ENCODE measurements at places on chromosomes 7 and 10. TPM values are rescaled to one million over a fixed set of nuclear protein-coding genes. Genes with fewer than 3 reads are reported as not detected.

The FXYD4 gene
- not detected for total RNA-seq

The GPR37 gene
- not detected for total RNA-seq

The PTF1A gene
- not detected for total RNA-seq

The GRM3 gene
- total RNA-seq: not detected

The COL28A1 gene
- total RNA-seq: not detected

The HSPB1 gene
- 26.3 TPM for total RNA-seq

GRCh38 chr10:6569259-6569658 lies 10.8 kb downstream of the PRKCQ start:
- no peak overlapping the region for H3K4me3 ChIP-seq
- no peak overlapping the region for H3K27ac ChIP-seq
- no peak for DNase-seq

DNA sequence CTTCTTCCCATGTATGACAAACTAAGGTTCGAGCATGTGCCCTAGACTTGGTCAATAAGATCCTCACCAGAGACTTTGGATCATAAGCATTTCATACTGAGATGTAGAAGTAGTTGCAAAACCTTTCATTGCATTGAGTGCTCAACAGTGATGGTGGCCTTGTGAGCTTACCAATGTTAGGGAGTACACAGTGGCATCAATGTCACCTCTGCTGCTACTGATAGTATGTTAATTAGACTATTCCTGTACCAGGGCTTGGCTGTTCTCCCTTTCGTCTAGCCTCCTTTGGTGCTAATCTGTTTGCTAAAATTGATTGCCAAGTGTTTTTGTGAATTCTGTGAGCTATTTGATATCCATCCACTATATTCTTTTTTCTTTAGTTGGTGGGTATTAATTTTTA lies 264.5 kb upstream of the SEMA3C start:
- no peak overlapping the region for H3K4me3 ChIP-seq
- H3K36me3 ChIP-seq: no peaks in the 10 kb centered on the region
- no peak overlapping the region for H3K27ac ChIP-seq
- no peak for DNase-seq
- no peaks in the 10 kb centered on the region for H3K4me1 ChIP-seq
- no peaks in the 10 kb centered on the region for H3K27me3 ChIP-seq

DNA sequence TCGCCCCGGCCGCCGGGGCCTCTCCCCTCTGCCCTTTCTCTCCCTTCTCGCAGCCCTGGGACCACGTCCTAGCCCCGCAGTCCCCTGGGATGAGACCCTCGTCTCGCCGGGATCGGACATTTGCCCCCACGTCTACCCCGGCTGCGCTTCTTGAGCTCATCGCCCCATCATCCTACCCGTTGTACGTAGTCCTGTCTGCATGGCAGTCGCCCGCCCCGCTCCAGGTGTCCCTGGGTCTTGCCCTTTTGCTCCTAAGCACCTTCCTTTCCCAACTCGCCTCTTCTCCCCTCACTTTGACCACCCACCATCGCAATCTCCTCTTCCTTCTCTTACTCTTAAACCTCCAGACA lies 582 bp downstream of the TPST1 start:
- H3K4me3 ChIP-seq: peak overlapping the region; percentile 49
- H3K27ac ChIP-seq: peak overlapping the region; percentile 60
- H3K36me3 ChIP-seq: no peaks in the 10 kb centered on the region
- DNase-seq: no peak
- no peaks in the 10 kb centered on the region for H3K4me1 ChIP-seq

GRCh38 chr7:155412416-155413253 lies 45.3 kb upstream of the EN2 start:
- H3K4me3 ChIP-seq: no peak overlapping the region
- H3K27ac ChIP-seq: no peak overlapping the region
- no peaks in the 10 kb centered on the region for H3K36me3 ChIP-seq

DNA sequence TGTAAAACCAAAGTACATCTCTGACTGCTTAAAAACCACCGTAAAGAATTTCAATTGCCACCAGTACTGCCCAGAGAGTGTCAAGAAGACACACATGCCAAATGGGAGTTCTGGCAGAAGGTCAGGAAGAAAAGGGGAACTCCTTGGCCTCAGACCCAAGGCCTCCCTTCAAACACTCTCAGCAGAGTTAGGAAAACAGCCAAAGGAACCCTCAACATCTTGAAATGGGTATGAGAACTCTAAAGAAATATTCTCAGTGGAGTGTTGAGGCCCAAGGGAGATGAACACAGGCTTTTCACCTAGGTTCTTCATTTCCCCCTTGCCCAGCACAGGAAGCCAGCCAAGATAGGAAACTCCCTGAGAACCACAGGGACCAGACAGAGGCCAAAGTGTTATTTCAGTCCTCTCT lies 96.1 kb upstream of the ASAH2 start:
- no peaks in the 10 kb centered on the region for H3K27me3 ChIP-seq
- H3K4me1 ChIP-seq: no peaks in the 10 kb centered on the region
- DNase-seq: no peak
- no peaks in the 10 kb centered on the region for H3K36me3 ChIP-seq
- no peak overlapping the region for H3K27ac ChIP-seq

- peaks cover 55% of the 10 kb centered on the region for H3K4me1 ChIP-seq
- DNase-seq: no peak
- peak overlapping the region; percentile 86 for H3K27ac ChIP-seq
- H3K36me3 ChIP-seq: no peaks in the 10 kb centered on the region
Measured at GRCh38 chr10:46270086-46270811, 16.5 kb upstream of the ANTXRL start.

DNA sequence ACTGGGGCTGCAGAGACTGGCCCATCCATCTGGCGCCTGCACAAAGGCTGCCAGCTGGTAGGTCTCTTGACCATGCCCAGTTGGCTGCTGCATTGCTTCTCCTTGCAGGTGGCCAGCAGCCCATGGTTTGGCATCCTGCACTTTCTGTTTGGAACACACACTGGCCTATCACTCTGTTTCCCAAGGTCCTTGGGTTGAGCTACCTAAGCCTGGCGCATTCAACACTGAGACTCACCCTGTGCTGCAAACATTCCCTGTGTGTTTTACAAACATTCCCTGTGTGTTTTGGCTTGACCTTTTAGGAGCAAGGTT lies 55.5 kb downstream of the TACR2 start:
- H3K4me1 ChIP-seq: peaks cover 12% of the 10 kb centered on the region
- H3K4me3 ChIP-seq: no peak overlapping the region
- no peaks in the 10 kb centered on the region for H3K27me3 ChIP-seq
- peak overlapping the region; percentile 57 for H3K27ac ChIP-seq
- DNase-seq: no peak
- H3K36me3 ChIP-seq: peaks cover 3% of the 10 kb centered on the region

Measured in naive thymus-derived CD4-positive, alpha-beta T cell (primary cell).